ENCODE measurements at places on chromosomes 7 and 10.

DNA sequence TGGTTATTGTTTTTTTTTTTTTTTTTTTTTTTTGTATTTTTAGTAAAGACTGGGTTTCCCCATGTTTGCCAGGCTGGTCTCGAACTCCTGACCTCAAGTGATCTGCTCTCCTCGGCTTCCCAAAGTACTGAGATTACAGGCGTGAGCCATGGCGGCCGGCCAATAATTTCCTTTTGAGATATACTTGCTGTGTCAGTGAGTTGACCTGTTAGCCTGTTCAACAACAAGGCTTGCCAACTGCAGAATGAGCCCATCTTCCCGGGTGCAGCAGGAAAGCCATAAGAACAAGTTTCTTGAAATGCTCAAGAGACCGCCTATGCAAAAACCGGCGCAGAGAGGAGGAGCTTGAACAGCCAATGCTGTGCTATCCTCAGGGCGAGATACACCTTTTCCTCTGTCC, 112.5 kb downstream of the PRPF18 start:
- no peak for DNase-seq

GRCh38 chr7:98175260-98175940, 35.8 kb upstream of the BHLHA15 start:
- DNase-seq: no peak

DNA sequence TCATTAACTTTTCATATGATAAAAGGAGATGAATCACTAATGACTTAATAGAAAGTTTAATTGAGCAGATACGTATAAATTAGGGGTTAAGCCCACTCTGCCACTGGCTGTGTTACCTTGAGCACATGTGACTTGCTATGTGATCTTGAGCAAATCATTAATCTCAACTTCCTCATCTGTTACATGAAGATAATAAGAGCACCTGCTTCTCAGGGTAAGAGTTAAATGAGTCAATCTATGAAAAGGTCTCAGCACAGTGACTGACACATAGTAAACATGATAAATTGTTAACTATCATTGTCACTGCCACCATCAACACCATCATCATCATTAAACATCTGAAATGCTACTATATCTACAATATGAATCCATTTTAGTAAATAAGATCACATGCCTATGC, 110.8 kb downstream of the TPK1 start:
- DNase-seq: no peak

GRCh38 chr10:132361581-132362101, 29.6 kb downstream of the LRRC27 start:
- DNase-seq: no peak

DNA sequence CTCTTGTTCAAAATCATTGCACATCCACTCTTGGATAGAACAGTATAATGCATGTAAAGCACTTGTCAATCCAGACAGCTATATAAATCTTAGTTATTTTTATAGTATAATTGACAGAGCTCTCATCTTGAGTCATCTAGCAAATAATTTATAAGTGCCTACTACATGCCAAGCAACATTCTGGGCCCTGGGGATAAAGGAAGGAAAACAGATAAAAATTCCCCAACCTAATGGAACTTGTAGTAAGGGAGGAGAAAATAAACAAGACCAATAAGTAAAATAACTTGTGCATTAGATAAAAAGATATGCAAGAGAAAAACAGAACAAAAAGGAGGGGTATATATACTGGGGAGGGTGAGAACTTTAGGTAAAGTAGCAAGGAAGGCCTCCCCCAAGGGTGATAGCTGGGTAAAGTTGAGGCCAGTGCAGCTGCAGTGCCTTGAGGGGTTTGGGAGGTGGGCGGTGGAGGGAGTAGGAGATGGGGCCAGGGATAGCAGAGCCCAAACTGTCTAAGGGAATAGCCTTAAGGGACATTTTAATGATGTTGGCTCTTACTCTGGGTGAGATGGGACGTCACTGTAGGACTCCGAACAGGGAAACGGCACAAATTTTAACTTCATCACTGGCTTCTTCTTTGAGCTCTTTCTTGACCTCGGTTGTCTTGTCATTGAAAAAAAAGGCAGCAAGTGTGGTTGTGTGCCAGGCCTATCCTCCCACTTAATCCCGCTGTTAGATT, 79.3 kb upstream of the SEC61G start:
- DNase-seq: no peak

Measured in activated T-helper 1 cell treated with Interleukin-2 at 50 U/mL for 16 hours (primary cell).